Spinal cord (tissue), 10 donors: ENCODE measurements at places on chromosomes 13 and 19. TPM values are rescaled to one million over a fixed set of nuclear protein-coding genes. Genes with fewer than 3 reads are reported as not detected.

Gene TMEM150B
- polyA plus RNA-seq = 0.77 TPM

Gene C3
- 163 TPM for polyA plus RNA-seq

Gene SAE1
- 118 TPM for polyA plus RNA-seq

Gene IL4I1
- polyA plus RNA-seq = 1.3 TPM

Gene TMEM59L
- polyA plus RNA-seq = 307 TPM

Gene ZNF534
- 1.7 TPM for polyA plus RNA-seq

GRCh38 chr13:110475550-110476219 lies 85.8 kb downstream of the RAB20 start:
- H3K36me3 ChIP-seq = peaks cover 17% of the 10 kb centered on the region
- H3K27ac ChIP-seq = no peak overlapping the region
- DNase-seq = no peak
- H3K4me3 ChIP-seq = no peak overlapping the region

DNA sequence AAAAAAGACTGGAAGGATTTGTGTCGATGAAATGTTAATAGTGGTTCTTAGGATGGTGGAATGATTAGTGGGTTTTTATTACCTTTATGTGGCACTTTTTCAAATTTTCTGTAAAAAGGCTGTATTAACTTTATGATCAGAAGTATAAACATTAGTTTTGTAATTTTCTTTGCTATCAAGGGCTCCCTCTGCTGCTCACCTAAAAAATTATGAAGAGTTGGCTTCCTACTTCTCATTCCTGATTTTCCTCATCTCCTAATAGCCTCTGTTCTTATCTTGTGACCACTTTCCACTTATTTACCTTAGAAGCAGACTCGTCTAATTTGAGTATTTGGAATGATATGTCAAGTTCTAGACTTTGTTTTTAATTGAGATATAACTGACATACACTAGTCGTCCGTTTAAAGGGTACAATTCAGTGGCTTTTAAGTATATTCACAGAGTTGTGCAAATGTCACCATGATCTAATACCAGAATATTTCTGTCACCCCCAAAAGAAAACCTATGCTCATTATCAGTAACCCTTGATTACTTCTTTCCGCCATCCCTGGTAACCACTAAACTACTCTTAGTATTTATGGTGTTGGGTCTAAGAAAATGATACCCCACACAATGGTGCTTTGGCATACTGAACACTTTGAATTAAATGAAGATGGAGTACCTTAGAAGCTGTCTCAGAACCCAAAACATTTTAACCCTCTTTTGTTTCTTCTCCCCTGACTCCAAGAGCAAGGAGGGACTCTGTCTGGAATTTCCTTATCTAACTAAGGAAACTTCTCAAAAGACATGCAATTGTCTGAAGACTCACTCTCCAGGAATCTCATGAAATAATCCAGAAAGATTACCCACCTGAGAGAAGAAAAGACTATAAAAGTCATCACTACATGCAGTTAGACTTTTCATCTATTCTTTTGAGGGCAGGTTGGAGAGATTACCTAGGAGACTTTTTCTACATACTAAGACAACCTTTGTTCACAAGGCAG lies 311.3 kb downstream of the DLEU7 start:
- no peak overlapping the region for H3K27ac ChIP-seq
- H3K27me3 ChIP-seq = no peaks in the 10 kb centered on the region
- no peak for DNase-seq
- H3K4me1 ChIP-seq = peaks cover 7% of the 10 kb centered on the region

GRCh38 chr13:93226623-93227279 lies at the start of gene GPC6:
Gene GPC6, plus strand, starts transcription at chr13:93226807.
- peak within 1 kb of the TSS; percentile 96 for H3K27ac ChIP-seq
- H3K4me3 ChIP-seq = peak within 1 kb of the TSS; percentile 92
- H3K4me1 ChIP-seq = no peaks in the 10 kb centered on the region
- DNase-seq = peak; percentile 92
- H3K36me3 ChIP-seq = peaks cover 2% of the 10 kb centered on the region

GRCh38 chr19:28485292-28485691 lies 727.7 kb downstream of the UQCRFS1 start:
- H3K4me3 ChIP-seq = no peak overlapping the region
- no peaks in the 10 kb centered on the region for H3K4me1 ChIP-seq
- no peak overlapping the region for H3K27ac ChIP-seq
- no peak for DNase-seq

- H3K27me3 ChIP-seq = no peaks in the 10 kb centered on the region
- H3K4me1 ChIP-seq = no peaks in the 10 kb centered on the region
- H3K4me3 ChIP-seq = no peak overlapping the region
- no peaks in the 10 kb centered on the region for H3K36me3 ChIP-seq
- DNase-seq = no peak
Observed at GRCh38 chr13:43110036-43110435, 86.7 kb downstream of the DNAJC15 start.

DNA sequence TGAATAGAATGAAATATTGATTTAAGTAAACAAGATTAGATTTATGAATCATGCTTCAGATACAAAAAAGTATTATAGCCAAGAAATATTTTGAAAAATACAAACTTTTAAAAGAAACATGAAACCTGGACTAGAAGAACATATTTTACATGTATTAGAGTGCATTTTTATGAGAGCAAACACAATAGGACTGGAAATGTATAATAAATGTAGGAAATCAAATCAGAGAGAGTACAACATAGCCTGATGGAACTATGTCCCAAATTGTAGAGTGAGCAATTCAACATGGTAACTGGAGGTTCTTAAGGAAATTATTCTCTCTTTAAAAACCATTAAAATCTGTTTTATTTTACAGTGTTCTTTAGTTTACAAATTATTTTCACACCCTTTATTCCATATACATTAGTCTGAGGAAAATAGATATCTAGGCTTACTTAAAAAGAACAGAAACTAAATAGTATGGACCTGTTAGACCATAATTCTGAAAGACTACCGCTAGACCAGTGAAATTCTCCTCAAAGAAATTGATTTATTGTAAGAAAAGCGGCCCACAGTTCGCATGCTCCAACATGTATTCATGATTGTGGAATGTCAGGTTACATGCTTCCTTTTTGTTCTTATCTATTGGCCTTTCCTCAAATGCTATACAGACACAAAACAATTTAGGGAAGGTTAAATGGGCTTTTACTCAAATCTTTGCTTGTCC lies 1526.5 kb upstream of the SLC10A2 start:
- H3K36me3 ChIP-seq = no peaks in the 10 kb centered on the region
- no peaks in the 10 kb centered on the region for H3K4me1 ChIP-seq

DNA sequence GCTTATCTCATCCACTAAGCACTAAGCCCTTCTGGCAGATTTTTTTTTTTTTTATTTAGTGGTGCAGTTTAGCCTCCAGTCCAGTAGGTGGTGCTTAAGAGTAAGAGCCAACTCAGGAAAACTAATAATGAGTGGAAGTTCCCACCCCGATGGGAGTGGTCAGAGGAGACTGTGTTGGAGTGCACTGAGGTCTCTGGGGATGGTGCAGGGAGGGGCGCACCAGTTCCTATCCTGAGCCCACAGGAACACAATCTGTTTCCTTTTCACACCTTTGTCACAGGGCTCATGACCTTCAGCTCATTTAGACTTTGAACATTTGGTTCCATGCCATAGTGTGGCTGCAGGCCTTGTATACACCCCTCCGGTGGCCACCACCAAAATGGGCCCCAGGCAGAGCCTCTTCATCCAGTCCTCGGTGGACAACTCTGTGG lies 367.4 kb downstream of the SPRY2 start:
- no peaks in the 10 kb centered on the region for H3K36me3 ChIP-seq
- DNase-seq = no peak
- no peaks in the 10 kb centered on the region for H3K4me1 ChIP-seq
- H3K27me3 ChIP-seq = no peaks in the 10 kb centered on the region
- no peak overlapping the region for H3K27ac ChIP-seq
- H3K4me3 ChIP-seq = no peak overlapping the region

GRCh38 chr13:38321654-38322053 lies 28.0 kb upstream of the UFM1 start:
- no peak for DNase-seq
- H3K27ac ChIP-seq = no peak overlapping the region
- H3K27me3 ChIP-seq = no peaks in the 10 kb centered on the region
- H3K36me3 ChIP-seq = no peaks in the 10 kb centered on the region
- no peaks in the 10 kb centered on the region for H3K4me1 ChIP-seq

- H3K4me1 ChIP-seq = no peaks in the 10 kb centered on the region
- DNase-seq = no peak
- H3K36me3 ChIP-seq = no peaks in the 10 kb centered on the region
- H3K4me3 ChIP-seq = no peak overlapping the region
- no peaks in the 10 kb centered on the region for H3K27me3 ChIP-seq
- no peak overlapping the region for H3K27ac ChIP-seq
Observed at GRCh38 chr13:73167028-73167820, 108.4 kb downstream of the KLF5 start.

DNA sequence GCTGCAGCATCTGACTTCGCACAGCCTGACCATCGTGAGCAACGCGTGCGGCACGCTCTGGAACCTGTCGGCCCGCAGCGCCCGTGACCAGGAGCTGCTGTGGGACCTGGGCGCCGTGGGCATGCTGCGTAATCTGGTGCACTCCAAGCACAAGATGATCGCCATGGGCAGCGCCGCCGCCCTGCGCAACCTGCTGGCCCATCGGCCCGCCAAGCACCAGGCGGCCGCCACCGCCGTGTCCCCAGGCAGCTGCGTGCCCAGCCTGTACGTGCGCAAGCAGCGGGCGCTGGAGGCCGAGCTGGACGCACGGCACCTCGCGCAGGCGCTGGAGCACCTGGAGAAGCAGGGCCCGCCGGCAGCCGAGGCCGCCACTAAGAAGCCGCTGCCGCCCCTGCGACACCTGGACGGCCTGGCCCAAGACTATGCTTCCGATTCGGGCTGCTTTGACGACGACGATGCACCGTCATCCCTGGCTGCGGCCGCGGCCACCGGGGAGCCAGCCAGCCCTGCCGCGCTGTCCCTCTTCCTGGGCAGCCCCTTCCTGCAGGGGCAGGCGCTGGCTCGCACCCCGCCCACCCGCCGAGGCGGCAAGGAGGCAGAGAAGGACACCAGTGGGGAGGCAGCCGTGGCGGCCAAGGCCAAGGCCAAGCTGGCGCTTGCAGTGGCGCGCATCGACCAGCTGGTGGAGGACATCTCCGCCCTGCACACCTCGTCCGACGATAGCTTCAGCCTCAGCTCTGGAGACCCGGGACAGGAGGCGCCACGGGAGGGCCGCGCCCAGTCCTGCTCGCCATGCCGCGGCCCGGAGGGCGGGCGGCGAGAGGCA lies 13.6 kb downstream of the C19orf25 start:
- H3K4me1 ChIP-seq = peaks cover 24% of the 10 kb centered on the region
- H3K4me3 ChIP-seq = no peak overlapping the region
- H3K27me3 ChIP-seq = peaks cover 10% of the 10 kb centered on the region
- H3K36me3 ChIP-seq = peaks cover 84% of the 10 kb centered on the region

DNA sequence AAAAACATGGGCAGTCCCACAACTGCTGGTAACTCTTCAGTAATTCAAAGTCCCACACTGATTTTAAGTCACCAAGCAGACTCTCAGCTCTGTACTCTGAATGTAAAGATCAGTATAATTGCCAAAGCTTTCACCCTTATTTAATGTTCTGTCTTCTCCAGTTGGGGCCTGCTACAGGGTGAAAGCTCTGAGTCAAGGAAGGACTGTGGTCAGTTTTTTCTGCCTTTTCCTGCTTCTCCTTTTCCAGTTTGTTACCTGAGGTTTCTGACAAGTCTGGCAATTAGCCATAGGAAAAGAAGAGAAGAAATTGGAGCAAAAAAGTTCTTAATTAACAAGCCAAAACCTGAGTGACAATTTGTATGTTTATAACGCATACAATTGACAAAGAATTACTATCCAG lies 279.3 kb downstream of the RBM26 start:
- no peak for DNase-seq
- H3K4me1 ChIP-seq = no peaks in the 10 kb centered on the region
- H3K4me3 ChIP-seq = no peak overlapping the region
- H3K27ac ChIP-seq = no peak overlapping the region
- no peaks in the 10 kb centered on the region for H3K27me3 ChIP-seq

DNA sequence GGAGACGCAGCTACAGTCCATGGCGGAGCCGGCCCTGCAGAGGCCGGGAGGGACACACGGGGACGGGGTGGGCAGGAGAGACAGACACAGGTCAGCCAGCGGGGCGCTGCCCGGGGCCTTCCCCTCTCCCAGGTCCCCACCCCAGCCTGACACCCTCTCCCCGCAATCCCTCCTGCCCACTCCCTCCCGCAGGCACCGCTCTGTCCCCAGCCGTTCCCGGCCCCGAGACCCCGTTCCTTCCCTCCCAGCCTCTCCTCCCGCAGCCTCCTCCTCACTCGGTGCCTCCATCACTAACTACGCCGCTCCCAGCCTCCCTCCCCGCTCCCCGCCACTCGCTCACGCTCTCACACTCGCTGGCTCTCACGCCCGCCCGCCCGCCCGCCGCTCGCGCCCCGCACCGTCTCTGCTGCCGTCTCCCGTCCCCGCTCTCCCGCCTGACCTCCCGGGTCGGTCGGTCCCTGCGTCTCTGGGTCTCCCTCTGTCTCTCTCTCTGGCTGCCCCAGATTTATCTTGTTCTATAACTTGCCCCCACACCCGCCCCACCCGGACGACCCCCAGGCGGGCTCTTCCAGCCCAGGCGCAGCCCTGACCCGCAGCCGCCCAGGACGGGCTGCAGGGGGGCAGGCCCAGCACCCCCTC lies 15.2 kb downstream of the ERFL start:
- H3K4me1 ChIP-seq = peaks cover 12% of the 10 kb centered on the region
- no peak for DNase-seq
- H3K27me3 ChIP-seq = peaks cover 77% of the 10 kb centered on the region
- H3K4me3 ChIP-seq = no peak overlapping the region
- H3K27ac ChIP-seq = no peak overlapping the region
- peaks cover 6% of the 10 kb centered on the region for H3K36me3 ChIP-seq

GRCh38 chr19:53942001-53942786 lies 20.5 kb upstream of the CACNG8 start:
- peaks cover 16% of the 10 kb centered on the region for H3K27me3 ChIP-seq
- no peak overlapping the region for H3K27ac ChIP-seq
- H3K36me3 ChIP-seq = peaks cover 43% of the 10 kb centered on the region

DNA sequence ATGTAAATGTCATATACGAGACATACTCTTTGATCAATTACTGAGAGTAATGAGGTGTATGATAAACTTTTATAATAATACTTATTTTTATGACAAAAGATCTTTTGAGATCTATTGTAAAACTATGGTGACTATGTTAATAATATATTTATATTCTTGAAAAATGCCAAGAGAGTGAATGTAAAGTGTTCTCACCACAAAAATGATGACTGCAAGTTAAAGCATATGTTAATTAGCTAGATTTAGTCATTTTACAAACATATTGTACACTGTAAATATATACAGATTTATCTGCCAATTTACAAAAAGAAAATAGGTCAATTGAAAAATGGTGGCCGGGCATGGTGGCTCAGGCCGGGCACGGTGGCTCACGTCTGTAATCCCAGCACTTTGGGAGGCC lies 81.0 kb downstream of the GPC6 start:
- peaks cover 2% of the 10 kb centered on the region for H3K4me1 ChIP-seq
- DNase-seq = no peak
- no peak overlapping the region for H3K27ac ChIP-seq
- no peaks in the 10 kb centered on the region for H3K36me3 ChIP-seq

- H3K4me3 ChIP-seq = peak overlapping the region; percentile 64
- H3K36me3 ChIP-seq = peaks cover 6% of the 10 kb centered on the region
- DNase-seq = no peak
Observed at GRCh38 chr13:57629391-57629804, 2.1 kb upstream of the PCDH17 start.

DNA sequence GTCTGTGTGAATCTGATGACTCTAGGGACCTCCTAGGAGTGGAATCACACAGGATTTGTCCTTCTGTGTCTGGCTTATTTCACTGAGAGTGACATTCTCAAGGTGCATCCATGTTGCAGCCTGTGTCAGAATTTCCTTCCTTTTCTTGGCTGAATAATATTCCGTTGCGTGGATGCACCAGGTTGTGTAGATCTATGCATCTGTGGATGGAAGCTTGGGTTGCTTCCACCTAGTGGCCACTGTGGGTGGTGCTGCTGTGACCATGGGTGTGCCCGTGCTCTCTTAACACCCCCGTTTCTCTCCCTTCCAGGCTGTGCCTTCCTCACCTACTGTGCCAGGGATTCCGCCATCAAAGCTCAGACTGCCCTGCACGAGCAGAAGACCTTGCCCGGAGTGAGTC lies 26.2 kb downstream of the CELF5 start:
- no peak for DNase-seq
- no peak overlapping the region for H3K4me3 ChIP-seq
- H3K36me3 ChIP-seq = peaks cover 34% of the 10 kb centered on the region
